Spinal cord (tissue), 10 donors: ENCODE measurements at places on chromosomes 16 and 17. TPM values are rescaled to one million over a fixed set of nuclear protein-coding genes. Genes with fewer than 3 reads are reported as not detected.

DNA sequence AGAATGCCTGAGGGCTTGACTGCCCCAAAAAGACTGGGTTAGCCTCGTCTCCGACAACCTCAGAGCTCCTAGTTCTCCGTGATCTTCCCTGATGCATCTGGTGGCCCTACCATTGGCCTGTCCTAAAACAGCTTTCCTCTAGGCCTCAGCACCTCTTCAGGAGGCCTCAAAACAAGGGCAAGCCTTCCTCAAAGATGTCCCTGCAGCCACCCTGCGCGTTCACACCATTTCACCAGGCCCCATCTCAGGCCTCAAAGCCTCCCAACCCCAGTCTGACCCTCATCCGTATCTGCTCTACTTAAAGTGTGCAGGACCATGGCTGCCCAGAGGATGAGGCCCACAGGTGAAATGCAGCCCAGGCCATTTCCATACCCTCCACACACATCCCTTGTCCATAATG lies 7.4 kb downstream of the ALOXE3 start:
- DNase-seq = no peak

TSPOAP1 gene
- polyA plus RNA-seq = 105 TPM

PLD2 gene
- polyA plus RNA-seq = 29.8 TPM

GRCh38 chr16:57151369-57151768 lies 34.5 kb downstream of the PSME3IP1 start:
- DNase-seq = no peak

DNA sequence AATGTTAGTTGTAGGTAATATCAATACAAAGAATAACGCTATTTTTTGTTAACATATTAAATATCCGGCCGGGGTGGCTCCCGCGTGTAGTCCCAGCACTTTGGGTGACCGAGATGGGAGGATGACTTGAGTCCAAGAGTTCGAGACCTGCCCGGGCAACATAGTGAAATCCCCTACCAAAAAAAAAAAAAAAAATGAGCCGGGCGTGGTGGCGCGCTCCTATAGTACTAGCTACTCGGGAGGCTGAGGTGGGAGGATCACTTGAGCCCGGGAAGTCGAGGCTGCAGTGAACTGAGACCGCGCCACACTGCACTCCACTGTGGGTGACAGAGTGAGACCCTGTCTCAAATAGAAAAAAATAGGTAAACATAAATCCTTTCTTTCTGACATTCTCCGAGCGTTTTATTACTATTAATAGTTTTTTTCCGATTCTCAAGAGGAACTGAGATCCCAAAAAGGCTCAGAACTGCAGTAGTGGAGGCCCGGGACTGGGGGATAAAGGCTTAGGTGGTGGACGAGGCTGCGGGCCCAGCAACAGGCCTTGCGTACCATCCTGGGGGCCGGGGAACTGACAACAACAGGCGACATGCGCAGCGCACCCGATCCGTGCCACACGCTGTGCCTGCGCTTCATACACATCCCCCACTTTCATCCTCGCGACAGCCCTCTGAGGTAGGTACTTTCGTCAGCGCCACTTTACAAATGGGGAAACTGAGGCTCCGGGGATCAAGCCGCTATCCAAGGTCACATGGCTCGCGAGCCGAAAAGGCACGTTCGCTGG lies 919 bp downstream of the N4BP1 start:
- peak; percentile 72 for DNase-seq

GRCh38 chr17:31089471-31089870 lies 5.3 kb upstream of the NF1 start:
- no peak for DNase-seq

GRCh38 chr17:32191306-32191705 lies 49.0 kb downstream of the RHOT1 start:
- DNase-seq = no peak

- no peak for DNase-seq
Measured at GRCh38 chr17:76270127-76270592, 5.0 kb downstream of the UBALD2 start.

ARHGAP44 gene
- 22.3 TPM for polyA plus RNA-seq

MYH11 gene
- polyA plus RNA-seq = 3.4 TPM

GRCh38 chr17:36736201-36737156 lies 135.1 kb downstream of the MRM1 start:
- no peak for DNase-seq

GRCh38 chr16:51306886-51307595 lies 156.0 kb upstream of the SALL1 start:
- no peak for DNase-seq

DNA sequence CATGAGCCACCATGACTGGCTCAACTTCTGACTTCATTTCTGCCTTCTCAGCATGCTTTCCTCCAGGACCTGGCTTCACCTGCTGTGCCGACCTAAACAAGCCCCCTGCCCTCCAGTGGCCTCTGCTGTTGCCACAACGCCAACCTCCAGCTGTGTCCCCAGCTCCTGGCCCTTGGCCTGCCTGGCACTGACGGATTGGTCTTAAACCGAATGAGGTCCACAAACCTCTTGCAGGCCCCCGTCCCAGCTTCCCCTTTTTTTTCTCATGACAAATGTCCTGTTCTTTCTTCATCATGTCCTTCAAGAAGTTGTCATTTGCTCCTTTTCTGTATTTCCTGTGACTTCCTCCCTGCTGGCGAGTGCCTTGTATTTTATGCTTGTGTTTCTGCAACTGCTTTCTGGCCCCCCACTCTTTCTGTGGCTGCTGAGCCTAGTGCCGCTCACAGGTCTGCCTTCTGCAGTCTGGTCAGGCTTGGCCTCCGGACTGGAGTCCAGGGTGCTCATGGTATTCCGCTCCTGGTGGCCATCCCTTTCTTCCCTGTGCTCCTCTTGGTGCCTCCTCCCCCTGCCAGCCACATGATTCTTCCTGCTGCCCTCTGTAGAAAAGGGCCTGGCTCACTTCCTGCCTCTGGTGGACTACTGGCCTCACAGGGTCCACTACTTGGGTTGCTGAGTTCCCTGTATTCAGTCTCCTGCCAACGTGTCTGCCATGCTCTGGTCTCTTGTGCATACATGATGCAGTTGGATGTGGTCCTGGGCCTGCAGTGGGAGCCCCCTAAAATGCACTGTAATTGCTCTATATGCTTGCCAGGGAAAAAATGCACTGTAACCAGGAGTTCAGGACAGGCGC lies 2.9 kb downstream of the ATP6V0C start:
- DNase-seq = no peak

PERCC1 gene
- polyA plus RNA-seq = not detected

CCL8 gene
- polyA plus RNA-seq = not detected

- DNase-seq = no peak
Measured at GRCh38 chr16:10629592-10629963, 49.2 kb upstream of the EMP2 start.

DNA sequence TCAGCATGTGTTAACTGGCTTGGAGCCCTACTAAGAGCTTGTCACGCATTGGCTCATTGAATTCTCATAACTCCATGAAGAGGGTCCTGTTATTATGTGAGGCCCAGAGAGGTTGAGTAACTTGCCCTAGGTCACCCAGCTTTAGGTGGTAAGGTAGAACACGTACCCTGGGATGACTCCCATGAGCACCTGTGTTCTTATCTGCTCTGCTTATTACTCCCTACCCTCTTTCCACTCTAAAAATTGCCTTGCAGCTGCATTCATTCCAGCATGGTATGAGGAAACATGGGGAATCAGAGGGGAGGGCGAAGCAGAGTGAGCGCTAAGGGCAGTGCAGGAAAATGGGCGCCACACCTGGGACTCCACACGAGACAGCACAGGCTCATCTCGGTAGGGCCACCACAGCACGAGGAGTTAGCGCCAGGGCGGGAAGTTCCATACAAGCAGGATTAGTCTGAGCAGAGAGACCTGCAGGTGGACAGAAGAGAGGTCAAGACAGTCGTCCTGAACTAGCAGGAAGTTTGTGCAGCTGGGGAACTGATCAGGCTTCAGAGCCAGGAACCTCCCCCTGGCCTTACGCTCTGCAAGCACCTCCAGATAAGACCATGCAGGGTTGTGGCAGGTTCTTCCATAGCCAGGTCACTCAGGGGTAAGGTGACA lies 10.1 kb downstream of the COPZ2 start:
- no peak for DNase-seq

DNA sequence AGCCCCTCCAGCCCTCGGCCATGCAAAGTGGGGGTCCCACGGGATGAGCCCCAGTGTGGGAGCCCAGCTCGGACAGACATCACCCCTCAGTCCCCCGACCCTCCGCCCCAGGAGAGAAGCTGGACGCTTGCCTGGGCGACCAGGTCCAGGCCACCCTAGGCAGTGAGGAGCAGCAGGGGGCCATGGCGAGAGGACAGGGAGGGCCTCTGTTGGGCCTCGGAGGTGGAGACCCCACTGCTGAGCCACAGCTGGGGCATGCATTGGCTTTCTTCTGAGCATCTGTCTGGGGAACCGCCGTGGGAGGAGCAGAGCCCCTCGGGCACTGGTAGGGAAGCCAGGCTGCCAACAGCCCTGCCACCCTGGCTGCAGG lies 13.0 kb downstream of the ACTG1 start:
- no peak for DNase-seq

GRCh38 chr17:39809221-39809620 lies 54.9 kb downstream of the IKZF3 start:
- no peak for DNase-seq

- no peak for DNase-seq
Measured at GRCh38 chr17:73309727-73310596, 1.8 kb downstream of the CDC42EP4 start.

DNA sequence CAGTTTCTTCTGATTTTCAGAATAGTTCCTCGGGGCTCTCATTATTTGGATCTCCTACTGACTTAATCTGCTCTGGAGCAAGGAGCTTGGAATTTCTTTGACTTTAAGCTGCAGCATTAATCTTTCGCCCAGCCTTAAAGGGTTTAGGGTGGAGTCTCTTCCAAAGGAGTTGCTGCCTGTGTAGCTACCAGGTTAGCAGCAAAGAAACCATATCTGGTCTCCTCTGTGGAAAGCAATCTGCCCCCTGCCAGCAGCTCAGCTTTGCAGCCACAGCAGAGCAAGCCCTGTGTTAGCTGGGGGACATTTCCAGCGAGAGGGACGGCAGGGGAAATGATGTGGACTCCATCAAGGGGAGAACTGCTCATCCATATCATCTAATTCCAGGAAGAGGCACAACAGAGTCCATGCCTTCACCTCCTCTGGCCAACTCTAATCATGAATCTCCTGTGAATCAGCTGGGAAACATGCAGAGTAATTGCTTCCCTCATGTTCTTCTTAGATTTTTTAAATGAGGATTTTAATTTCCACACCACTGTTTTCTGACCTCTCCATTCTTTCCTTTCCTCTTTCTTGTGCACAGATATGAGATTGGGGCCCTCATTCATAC lies 827.6 kb upstream of the CA10 start:
- DNase-seq = peak; percentile 4

DNA sequence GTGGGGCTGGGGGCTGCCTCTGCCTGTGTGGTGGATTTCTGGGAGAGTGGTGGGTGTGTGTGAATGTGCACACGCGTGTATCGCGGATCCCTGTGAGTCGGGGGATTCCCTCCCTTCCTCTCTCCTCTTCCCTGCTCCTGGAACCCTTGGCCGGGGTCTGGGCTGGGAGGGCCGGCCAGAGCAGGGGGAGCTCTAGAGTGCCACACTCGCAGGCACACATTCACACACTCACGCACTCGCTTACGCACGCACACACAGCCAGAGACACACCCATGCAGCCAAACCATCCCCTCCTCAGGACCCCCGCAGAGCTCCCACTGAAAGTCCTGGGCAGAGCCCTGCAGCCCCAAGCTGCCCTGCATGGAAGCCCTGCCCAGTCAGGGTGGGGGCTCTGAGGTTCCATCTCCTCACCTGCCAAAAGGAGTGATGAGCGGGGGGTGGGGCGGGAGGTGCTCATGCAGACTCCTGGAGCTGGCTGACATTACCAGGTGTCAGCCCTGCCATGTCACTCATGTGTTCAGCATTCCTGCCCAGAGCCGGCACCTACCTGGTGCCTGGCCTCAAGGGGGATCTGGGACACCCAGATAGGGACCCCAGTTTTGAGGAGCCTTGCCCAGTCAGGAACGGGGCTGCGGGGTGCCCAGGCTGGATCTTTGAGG lies 1.9 kb downstream of the NECAB2 start:
- no peak for DNase-seq

DNA sequence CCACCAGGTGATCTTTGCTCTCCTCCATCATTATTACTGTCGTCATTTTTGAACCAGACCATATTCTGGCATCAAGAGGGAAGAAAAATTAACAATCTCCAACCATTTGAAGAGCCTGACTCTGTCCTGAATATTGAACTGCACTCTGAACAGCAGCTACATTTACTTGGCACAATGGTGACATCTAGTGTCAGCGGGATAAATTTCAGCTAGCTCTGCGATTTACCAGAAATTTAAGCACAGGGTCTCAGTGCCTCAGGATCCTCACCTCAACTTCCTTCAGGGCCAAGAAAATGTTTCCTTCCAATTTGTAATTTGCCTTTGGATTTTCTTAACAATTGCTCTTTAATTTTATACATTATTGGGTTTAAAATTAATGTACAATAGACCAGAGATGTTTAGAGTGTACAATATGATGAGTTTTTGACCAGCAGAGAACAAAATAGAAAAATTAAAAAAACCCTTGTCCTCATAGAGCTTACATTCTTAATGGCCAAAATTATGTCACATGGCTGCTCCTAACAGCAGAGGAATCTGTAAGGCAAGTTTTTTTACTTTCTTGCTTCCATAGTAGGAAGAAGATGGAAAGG lies 10.7 kb upstream of the ZNF19 start:
- peak; percentile 81 for DNase-seq

DNA sequence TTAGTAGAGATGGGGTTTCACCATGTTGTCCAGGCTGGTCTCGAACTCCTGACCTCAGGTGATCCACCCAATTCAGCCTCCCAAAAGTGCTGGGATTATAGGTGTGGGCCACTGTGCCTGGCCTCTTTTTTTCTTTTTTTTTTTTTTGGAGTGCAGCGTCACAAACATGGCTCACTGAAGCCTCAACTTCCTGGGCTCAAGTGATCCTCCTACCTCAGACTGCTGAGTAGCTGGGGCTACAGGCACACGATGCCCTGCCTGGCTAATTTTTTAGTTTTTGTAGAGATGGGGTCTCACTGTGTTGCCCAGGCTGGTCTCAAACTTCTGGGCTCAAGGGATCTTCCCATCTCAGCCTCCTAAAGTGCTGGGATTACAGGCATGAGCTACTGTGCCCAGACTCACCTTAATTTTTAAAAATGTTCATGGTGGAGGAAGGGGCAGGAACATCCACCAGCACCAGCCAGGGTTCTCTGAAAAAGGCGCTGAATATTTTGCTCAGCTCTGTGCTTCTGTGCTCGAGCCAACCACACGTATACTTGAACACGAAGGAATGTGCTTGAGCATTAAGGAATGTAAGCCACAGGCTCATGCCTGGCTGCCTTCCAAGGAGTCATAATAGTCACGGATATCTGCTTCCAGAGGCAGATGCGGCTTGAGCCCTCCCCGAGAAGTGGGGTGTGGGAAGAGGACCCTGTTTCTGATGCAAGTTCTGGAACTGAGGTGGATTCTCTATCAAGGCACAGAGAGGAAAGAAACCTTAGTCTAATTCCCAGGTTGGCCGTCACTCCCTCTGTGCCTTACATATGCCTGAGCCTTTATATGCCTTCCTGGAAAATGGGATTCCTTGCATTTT lies 65.5 kb upstream of the CREBBP start:
- DNase-seq = no peak

- DNase-seq = no peak
Measured at GRCh38 chr17:9185142-9185541, 163.8 kb downstream of the NTN1 start.

DNA sequence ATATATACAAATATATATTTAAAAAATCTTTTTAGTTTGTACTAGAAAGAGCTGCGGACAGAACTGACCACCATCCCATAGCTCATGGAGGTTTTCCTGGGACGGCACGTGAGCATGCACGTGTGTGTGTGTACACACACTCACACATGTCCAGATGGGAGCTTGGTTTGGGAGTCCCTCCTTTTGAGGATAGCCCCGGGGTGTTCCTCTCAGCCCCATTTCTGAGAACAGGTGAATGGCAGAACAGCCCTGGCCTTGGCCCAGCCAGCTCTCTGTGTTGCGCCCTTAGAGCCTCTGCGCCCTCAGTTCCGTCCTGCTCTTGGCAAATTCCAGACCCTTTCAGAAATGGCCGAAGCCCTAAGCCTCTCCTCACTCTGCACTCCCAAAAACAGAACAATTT lies 70.1 kb downstream of the AMFR start:
- DNase-seq = no peak
